ENCODE measurements at places on chromosomes 1 and 21.

DNA sequence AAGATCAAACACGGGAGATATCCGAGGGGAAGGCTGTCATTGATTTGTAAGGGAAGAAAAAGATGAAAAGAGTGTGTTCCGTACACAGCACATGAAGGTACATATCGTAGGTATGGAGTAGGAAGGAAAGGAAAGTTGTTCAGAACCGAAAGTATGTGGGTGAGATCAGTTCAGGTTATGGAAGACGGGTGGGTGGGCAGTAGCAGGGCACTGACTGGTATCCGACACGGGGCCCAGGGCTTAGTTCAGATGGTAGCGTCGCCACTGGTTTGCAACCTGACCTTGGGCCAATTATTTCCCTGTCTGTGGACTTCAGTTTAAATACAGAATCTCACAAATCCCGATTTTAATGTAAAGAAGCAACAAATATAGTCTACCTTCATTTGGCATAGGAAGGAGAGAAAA lies 27.8 kb upstream of the A3GALT2 start:
- DNase-seq, result peak; percentile 5

DNA sequence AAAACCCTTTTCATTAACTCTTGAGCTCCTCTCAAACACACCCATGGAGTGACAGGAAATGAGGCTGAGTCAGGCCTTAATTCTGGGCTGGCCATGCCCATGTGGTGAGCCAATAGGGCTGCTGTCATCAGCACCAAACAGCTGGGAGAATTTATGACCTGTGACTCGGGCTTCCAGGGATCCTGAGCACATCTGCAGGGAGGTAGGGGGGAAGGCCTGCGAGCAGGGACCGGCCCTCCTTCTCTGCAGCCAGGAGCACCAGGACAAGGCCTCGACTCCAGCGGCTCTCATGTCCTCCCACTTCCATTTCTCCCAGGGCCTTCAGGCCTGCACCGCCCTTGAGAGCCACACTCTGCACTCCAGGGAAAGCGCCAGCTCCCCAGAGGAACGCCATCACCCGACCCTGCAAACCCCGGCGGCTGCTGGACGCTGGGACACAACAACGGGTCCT lies 14.6 kb downstream of the RIPK4 start:
- DNase-seq, result no peak

DNA sequence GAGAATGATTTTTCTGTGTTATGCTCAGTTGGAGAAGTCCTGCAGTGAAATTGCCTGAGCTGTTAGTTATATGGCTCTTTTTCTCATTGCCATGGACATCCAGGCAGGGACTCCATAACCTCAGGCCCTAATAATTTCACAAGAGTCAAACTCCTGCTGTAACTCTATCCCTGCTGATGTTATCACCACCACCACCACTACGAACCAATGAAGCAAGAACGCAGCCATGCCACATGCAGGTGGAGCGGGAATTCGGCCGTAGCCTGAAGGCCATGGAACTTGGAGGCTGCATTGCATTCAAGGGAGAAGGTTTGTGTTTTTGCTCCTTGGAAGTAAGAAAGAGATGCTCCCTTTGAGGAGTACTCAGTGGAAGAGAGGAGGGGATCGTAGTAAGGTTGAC lies 16.8 kb upstream of the DLGAP3 start:
- no peak for DNase-seq

DNA sequence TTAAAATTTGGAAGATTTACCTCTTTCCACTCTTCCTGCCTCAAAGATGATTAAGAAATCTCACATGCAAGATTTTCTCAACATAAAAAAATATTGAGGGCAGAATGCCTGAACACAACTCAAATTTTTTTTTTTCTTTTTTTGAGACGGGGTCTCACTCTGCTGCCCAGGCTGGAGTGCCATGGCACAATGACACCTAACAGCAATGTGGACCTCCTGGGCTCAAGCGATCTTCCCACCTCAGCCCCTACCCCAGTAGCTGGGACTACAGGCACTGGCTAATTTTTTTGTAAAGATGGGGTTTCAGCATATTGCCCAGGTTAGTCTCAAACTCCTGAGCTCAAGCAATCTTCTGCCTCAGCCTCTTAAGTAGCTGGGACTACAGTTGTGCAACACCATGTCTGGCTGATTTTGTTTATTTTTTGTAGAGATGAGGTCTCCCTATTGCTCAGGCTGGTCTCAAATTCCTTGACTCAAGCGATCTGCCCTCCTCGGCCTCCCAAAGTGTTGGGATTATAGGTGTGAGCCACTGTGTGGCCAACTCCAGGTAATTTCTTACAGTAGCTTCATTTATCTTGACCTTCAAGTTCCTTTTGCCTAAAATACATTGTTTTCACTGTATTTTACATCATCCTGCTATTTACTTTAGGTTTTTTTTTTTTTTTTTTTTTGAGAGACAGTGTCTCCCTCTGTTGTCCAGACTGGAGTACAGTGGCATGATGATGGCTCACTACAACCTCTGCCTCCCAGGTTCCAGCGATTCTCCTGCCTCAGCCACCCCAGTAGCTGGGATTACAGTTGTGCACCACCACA lies 10.4 kb downstream of the NUCKS1 start:
- DNase-seq, result no peak

DNA sequence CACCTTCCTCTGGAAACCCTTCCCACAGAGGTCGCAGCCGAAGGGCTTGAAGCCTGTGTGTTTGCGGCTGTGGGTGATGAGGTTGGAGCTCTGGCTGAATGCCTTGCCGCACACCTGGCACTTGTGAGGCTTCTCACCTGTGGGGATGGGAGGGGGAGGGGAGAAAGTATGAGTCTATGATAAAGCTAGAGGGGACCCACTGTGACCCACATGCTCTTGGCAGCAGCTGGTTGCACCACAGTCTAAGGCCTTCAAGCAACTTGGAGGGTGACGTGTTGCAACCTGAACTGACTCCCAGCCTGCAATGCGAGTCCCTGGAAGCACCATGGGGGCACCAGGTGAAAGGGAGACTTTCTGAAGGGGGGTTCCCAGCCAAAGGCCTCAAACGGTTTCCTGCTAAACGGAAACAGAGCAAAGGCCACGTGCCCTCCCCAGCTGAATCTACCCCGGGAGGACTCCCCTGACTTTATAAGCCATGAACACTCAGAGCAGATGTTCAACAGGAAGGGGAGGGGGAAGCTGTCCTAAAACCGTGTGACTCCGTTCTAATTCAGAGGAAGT lies 10.6 kb downstream of the GFI1 start:
- DNase-seq, result no peak

GRCh38 chr1:7561331-7561921 lies 209.7 kb upstream of the VAMP3 start:
- DNase-seq, result no peak

DNA sequence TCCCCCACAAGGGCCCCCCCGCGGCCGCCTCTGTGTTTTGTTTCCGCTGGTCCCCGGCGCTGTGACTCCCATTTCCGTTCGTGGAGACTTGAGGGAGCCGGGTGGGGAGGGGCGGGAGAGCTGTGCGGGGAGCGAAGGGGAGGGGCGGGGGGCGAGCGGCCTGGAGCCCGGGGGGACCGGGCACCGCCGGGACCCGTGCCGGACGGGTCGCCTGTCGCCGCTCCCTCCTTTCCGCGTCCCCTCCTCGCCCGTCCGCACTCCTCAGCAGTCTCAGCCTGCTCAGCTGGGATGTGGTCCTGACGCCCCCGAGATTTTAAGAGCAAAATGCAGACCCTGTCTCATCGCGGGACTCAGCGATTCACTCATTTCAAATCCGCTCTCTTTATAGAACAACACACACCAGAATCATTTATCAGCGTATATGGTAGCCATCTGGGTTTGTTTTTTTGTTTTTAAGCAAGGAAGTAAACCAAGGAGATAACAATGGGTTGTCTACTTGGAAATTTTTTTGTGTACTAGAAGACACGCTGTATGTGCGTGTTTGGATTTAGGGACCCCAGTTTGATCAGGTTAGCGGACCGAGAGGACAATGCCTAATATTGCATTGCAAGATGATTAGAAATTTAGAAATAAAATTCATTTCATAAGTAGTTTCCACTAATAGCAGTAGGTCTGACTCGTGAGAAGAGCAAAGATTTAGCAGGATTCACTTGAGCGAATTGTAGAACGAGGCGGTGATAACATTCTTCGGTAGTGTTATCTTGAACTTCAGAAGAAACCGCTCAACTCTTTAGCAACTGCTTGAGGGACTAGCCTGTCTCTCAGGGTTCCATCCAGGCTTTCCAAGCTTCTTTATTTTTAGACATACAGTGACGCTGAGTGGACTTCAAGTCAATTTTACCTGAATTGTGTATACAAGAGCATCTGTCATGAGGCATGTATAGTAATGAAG lies 1.1 kb downstream of the GABPA start:
- DNase-seq, result peak; percentile 64

GRCh38 chr1:245169376-245169775 lies 14.6 kb downstream of the KIF26B start:
- DNase-seq, result no peak

DNA sequence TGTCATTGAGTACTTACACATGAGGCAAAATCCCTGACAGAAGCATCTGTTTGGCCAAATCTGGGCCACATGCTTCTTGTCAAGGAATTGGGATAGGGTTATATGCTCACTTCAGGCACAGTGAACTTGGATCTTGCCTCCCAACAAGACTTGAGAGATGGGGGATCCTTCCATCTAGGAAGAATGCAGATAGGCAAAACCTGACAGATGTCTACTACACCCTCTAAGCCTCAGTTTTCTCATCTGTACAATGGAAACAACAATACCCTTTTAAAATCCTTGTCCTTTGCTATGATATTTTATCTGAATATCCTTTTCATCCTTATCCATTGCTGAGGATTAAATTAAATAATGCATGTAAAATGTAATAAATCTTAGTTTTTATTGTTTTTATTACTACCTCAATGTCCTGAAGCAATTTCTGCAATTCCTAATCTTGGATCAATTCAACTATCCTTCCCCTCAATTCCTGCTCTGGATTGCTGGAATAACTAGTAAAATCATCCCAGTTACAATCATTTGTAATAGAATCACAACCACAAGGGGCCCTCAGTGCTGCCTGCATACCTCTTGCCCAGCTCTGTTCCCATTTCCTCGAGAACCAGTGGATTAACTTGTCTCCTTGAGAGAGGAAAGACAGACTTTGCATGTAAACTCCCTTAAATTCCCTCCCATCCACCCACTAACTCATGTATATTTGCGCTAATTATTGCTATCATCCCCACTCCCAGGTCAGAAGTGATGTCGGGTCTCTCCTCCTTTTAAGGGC lies 8.1 kb upstream of the XPR1 start:
- no peak for DNase-seq

DNA sequence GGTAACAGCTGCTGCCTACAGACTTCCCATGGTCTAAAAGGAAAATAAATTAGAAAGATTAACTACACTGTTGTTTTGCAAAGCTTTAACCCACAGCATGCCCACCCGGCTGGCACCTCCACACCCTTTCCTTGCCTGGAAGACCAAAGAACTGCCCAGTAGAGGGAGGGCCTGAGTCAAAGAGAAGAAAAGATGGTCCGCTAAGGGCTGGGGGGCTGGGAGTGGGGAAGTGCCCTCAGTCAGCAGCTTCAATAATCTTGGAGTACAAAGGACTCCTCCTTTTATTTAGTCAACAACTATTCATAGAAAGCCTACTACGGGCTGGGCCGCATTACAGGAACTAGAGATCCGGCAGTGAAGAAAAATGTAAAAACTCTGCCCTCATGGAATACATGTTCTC lies 40.6 kb downstream of the ERI3 start:
- DNase-seq, result no peak

DNA sequence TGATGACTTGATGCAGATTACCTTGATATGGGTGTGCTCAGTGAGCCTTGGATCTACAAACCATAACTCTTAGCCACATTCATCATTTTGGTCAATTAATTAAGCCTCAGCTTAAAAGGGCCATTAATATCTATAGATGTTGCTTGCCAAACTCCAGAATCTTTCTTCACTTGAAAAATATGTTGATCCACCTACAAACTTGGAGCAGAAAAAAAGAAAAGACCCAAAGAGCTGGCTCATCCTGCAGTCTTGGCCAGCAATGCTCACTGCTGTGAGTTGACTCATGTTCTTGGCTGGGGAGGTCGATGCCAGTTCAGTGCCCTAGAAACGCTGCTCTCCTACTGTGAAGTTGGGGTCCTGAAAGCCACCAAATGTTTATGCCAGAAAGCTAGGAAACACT lies 75.4 kb downstream of the DPT start:
- no peak for DNase-seq

DNA sequence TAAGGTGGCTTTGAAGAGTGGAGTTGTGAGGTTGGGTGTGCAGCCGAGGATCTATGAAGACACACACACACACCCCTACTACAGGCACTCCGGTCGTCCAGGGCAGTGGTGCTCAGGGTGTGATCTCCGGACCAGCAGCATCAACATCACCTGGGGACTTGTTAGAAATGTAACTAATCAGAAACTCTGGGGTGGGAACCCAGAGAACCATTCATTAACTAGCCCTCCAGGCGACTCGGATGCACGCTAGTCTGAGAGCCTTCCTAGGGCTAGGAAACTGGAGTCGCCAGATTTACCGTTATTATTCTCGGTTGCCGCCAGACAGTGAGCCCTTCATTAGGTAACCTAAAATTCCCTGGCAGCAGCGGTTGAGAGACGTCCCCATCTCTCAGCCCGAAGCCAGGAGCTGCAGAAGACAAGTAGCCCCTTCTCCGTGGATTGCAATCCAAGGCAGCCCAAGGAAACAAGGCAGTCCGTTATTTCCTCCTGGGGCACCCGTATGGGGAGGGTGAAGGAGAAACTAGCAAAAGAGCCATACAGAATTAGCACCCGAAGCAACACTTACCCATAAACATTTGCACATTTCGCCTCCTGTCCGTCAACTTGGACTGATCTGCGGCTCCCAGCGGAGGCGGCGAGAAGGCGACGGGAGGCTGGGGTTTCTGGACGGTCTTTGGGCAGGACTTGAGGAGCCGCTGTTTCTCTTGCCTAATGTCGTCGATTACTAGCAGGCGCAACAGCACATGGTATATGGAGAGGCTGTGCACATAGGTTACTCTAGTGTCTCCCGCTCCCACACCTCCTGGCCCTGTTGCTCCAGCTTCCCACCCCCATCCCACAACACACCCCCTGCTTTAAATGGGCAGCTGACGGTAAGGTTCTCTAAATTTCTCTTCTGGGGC lies 2.9 kb upstream of the CCN1 start:
- DNase-seq, result no peak

DNA sequence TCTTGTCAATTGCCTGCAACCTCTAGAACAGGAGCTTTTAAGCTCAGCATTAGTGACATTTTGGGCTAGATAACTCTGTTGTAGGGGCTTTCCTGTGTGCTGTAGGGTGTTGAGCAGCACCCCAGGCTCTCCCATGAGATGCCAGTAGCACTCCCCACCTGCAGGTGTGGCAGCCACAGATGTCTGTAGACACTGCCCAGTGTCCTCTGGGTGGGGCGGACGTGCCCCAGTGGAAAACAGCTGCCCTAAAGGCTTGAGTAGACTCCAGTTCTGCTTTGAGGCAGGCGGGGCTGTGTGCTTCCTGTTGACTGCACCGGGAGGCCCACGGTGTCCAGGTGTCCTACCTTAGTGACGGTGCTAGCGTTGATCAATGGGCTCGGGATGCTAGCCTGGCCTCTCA lies 16.9 kb upstream of the PWP2 start:
- no peak for DNase-seq

GRCh38 chr1:168932539-168932938 lies 174.0 kb upstream of the ATP1B1 start:
- DNase-seq, result no peak

GRCh38 chr1:11650331-11650991 lies 3.8 kb downstream of the FBXO2 start:
- peak; percentile 48 for DNase-seq

Data from stimulated activated CD4-positive, alpha-beta T cell treated with anti-CD3 and anti-CD28 coated beads, Interleukin-12 subunit alpha, Interleukin-12 subunit beta, amount 100 ng/mL, for 24 hours (primary cell).